Stromal cell of bone marrow (primary cell): ENCODE measurements at places on chromosomes 1 and 21.

DNA sequence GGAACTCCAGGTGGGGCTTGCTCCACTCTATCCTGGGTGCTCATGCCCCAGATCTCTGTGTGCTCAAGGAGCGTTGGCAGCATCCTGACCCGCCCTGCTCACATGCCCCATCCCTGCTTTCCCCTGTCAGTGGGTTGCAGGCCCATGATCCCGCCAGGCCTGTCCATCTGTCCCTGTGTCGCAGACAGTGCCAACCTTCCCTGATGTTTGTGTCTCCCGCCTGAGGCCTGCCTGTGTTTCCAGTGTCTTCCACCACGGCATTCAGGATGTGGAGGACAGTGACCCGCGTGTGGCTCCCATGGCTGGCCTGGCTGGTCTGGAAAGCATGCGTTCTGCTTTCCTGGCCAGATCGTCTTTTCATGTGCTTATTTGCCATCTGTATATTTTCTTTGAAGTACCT lies 82.9 kb downstream of the PCBP3 start:
- DNase-seq: no peak

DNA sequence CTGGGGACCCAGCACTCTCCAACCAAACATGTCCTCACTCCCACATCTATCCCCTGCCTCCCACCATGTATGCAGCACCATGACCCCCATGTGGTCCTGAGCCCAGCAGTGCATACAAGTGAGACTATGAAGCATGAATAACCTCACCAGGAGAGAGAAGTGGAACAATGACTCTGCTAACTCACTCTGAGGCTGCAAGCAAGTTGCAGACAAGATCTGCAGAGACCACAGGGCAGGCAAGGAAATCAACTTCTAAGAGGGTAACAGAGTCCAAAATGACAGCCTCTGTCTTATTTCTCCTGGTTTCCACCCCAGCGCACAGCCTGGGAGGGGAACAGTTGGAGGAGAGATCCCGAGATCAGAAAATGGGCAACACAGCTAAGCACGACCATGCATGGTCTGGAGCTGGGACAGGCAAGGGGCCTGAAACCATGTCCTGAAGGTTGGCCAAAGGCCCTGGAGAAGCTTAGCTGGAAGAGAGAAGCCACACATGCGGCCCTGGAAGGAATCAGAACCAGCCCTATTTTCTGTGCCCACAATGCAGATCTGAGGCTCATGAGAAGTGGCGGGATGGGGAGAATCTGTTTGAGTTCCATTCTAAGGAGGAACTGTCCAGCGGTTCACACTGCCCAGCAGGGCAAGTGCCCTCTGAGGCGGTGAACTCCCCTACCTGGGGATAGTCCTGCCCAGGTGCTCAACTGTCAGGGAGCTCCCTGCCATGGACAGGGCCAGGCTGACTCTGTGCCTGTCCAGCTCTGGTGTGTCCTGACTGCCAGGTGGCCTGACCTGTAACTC lies 12.5 kb upstream of the REN start:
- DNase-seq: no peak

DNA sequence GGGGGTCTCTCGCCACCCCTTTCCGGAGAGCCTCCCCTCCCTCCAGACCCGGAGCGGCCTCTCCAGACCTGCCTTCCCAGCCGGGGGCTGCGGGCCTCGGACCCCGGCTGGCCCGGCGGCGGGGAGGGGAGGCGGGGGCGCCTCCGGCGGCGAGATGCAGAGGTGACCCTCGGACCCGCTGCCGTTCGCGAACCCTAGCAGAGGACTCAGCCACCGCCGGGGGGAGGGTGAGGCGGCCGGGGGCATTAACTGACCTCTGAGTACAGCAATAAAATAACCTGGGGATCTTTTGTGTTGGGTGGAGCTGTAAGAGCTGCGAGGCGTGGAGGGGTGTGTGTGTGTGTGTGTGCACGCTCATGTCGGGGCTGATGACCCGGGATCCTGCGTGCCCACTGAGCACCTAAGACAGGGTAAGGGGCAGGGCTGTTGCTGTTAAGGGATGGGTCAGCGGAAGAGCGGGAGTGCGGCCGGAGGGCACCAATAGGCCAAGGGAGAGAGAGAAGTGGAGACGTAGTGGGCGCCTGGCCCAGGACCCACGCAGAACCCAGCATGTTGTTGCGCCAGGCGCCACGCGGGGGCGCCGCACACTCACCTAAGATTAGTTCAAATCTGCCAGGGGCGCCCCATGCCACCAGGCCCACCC lies 6.3 kb downstream of the HAPLN2 start:
- no peak for DNase-seq

DNA sequence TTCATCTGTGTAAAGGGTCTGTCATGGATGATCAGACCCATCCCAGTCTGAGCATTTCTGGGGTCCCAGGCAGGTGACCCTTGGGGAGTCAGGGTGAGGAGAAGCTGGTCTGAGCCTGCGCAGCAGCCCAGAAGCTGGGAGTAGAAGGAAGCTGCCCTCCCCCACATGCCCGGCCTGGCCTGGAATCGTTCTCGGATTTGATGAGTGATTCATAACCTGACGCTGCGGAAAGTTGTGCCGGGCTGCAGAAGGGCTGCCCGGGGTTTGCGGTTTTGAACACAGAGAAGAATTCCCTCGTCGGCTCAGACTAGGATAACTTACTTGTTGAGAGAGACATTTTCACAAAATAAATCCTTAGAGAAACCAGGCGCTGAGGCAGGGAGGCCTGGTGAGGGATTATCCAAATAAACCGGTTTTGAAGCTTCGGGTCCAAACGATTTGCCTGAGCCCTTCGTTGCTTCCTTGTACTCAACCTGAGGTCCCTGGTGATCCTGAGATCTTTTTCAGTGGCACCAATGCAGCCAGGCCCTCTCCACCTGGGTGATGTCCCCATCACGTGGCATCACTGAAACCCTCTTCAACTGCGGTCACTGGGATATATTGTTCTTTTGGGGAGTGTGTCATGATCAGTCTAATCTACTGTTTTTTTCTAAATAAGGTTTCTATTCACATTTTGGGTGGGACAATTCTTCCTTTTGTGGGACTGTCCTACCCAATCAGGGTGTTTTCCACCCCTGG lies 29.2 kb downstream of the EPHB2 start:
- peak; percentile 95 for DNase-seq

GRCh38 chr1:118504221-118504644 lies 319.2 kb upstream of the SPAG17 start:
- no peak for DNase-seq

- no peak for DNase-seq
These were observed 8.0 kb upstream of the ELAPOR1 start for GRCh38 chr1:109105881-109106280.

GRCh38 chr1:96842215-96842614 lies 120.6 kb downstream of the PTBP2 start:
- no peak for DNase-seq

GRCh38 chr1:52348704-52349300 lies 17.2 kb downstream of the CC2D1B start:
- DNase-seq: no peak

DNA sequence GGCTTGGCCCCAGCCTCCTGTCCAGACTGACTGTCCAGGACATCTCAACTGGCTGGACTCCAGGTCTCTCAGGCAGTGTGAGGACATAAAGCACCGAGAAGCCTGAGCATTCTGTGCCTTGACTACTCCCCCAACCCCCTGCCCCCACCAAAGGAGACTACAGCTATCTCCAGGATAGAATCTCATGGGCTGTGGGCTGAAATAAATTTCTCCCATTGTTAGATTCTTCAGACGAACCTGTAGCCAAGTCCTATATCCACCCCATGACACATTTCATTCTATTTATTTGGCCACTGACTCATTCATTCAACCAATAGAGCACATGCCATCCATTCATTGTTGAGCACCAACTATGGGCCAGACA lies 11.4 kb downstream of the VWA5B1 start:
- DNase-seq: no peak

GRCh38 chr1:173333581-173333980 lies 126.5 kb upstream of the TNFSF4 start:
- no peak for DNase-seq

- DNase-seq: no peak
These were observed 60.4 kb downstream of the B3GALT5 start for GRCh38 chr21:39673163-39673562.

- DNase-seq: no peak
These were observed 235.4 kb downstream of the PTPRU start for GRCh38 chr1:29471487-29472313.

- no peak for DNase-seq
These were observed 21.4 kb downstream of the SLC2A1 start for GRCh38 chr1:42937141-42937696.

- DNase-seq: peak; percentile 15
These were observed 61.7 kb downstream of the CASQ2 start for GRCh38 chr1:115706587-115707425.

DNA sequence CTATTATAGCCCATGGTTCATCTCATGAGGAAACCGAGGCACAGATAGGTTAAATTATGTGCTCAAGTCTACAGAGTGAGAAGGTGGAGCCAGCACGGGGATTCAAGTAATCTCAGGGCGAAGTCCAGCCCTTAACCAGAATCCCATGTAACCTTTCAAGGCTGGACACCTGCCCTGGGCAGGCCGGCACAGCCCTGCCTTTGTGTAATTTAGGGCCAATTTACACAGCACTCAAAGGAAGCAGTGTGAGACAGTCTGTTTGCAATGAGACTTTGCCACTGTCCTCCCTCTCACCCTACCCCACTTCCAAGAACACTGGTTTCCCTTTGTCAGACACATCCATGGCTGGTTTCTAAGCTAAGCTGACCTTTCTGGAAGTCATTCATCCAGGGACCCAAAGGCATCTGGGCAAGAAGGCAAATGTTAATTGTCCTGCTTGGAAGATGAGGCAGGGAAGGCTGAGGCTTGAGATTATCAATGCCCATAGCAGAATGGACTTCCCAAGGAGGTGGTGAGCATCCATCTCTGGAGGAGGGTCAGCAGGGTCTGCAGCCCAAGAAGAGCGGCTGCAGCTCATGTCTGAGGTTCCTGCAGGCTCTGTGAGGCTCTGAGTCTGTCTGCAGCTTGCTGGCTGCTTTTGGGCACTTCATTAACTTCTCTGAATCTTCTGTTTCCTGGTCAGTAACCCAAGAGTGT lies 159.2 kb downstream of the TRABD2B start:
- DNase-seq: no peak

GRCh38 chr1:44243782-44244495 lies 30.7 kb downstream of the DMAP1 start:
- no peak for DNase-seq

GRCh38 chr1:67228791-67229190 lies 62.5 kb downstream of the IL23R start:
- DNase-seq: no peak

DNA sequence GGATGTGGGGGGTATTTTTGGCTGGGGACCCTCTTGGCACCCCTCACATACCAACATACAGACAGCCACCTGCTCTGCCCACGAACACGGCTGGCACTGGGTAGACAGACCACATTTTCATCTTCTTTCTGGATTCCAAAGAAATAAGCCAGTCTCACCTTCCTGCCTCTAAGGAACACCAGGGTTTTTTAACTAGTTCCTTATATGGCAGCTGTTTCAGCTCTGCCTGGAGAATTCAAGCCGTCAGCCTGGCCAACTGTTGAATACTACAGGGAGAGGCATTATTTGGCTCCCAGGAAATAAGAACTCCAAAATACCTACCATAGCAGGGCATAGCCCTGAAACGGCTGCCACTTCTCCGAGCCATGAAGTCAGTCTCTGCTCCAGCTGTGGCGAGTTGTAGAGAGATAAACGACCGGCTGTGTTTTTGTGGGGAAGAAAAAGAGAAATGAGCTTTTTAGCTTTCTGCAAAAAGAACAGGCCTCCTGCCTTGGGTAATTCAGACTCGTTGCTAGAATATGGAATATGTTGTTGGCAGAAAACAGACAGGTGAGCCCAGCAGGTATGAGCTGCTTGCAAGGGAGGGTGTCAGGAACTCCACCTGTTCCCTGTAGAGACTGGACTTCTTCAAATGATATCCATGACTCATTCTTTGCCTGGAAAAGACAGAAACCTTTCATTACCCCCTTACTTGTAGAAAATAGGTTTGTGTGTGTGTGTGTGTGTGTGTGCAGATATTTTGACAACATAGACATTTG lies 51.8 kb downstream of the MT1HL1 start:
- no peak for DNase-seq

DNA sequence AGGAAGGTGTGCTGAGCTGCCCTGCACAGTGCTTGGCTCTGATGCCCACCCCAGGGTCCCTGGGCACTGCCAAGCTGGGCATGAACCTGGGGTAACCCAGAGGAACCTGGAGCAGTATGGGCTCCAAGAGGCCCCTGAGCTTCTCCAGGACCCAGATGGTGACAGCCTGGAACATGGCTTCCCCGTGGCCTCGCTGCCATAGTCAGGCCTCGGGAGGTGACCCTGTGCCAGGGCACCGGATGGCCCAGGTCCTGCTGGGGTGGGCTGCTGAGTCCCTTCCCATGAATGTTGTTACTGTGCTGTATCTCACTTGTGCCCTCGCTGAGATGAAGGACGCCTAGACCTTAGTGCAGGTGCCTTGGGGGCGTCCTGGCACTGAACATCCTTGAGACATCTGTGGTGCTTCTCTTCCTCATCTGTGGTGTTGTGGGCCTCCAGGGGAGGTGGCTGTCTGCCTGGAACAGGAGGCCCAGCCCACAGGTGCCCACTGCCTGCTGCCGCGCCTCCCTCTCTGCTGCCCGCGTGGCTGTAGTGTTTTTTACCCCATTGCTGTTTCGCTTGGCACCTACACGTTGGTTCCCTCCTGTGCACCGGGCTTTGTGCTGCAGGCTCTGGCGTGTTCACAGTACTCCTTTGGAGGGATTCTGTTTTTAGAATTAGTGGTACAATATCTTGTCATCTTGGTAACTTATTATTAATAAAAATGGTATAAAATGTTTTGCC lies 160.3 kb downstream of the PCBP3 start:
- no peak for DNase-seq

DNA sequence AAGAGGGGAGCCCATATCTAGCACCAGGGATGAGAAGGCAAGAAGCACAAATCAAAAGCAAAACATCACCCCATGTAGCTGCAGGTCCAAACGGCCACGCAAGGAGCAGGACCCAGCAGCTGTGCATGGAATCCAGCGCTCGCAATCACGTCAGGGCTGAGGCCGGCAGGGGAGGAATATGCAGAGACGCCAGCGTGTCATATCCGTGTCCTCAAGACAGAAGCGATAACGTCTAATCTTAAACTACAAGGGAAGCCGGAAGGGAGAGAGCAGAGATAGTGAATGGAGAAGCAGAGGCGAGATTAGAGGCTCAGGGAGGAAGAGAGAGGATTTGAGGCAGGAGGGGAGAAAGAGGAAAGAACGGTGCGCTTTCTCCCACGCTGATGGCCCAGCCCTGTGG lies 39.1 kb downstream of the FBXO2 start:
- no peak for DNase-seq

GRCh38 chr21:41868062-41868710 lies 11.0 kb downstream of the PRDM15 start:
- no peak for DNase-seq

- no peak for DNase-seq
These were observed 649.7 kb downstream of the PLPP3 start for GRCh38 chr1:55929652-55930051.

- no peak for DNase-seq
These were observed 389.2 kb downstream of the PLPP3 start for GRCh38 chr1:56189946-56190805.
